ENCODE measurements at places on chromosomes 1 and 21.

- no peak for DNase-seq
Measured at GRCh38 chr1:209249785-209250440, 333.6 kb upstream of the CAMK1G start.

DNA sequence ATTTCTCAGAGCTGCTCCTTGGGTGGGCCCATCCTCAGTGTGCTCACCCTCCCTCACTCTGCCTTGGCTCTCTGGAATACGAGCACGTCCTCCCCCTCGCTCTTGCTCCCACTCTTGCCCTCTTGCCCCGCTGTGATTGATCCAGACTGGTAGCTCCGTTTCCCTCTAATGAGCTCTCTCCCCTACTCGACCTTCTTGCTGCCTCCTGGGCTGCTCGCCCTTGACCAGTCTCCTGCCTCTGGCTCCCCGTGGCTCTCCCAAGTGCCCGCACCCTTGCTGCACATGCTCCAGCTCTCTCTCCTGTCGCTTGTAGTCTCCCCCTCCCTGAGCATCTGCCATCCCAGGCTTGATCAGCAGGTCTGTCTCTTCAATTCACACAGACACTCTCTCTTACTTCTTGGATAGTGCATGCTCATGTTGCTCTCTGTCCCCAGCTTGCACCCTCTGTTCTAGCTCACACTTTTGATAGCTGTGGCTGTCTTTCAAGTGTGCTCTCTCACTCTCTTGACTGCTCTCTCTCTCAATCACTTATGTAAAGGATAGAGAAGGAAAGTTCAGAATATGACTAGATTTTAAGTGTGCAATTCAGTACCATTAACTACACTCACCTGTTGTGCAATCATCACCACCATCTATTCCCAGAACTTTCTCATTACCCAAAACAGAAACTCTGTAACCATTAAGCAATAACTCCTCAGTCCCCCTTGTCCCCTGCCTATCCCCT, 51.1 kb downstream of the PHC2 start:
- DNase-seq: no peak

DNA sequence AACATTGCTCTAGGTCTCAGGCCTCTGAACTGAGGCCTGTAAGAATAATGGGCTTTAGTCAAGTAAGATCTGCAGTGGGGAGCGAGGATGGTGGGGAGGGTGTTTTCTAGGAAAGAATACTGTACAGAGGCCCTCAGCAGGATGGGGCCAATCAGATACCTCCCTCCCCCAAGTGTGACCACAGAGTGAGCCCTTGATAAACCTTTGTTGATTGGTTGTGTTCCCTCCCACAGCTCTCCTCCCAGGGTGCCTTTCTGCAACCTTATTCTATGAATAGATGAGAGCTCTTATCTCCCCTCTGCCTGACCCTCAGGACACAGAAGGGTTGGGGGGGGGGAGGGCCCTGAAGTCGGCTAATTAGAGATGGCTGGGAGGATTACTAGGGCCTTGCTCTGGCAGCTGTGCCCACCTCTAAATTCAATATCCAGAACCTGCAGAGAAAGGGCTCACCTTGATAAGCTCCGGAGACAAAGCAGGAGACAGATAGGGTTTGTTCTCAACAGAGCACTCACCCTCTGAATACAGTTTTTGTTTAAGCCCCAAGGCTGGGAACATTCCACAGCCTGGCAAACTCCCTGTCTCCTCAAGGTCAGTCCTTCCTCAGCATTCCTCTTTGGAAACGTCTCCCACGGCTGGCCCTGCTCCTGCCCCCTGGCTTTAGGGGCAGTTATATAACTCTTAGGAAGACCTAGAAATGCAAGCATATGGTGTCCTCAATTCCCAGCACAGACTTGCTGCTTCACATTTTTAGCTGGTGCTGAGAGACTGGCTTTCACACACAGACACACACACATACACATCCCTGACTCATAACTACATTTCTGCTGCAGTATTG, 42.9 kb downstream of the ATP1A1 start:
- no peak for DNase-seq

GRCh38 chr1:26225033-26225831, 8.8 kb upstream of the CEP85 start:
- no peak for DNase-seq

- no peak for DNase-seq
Measured at GRCh38 chr1:25527226-25527846, 16.1 kb upstream of the LDLRAP1 start.

DNA sequence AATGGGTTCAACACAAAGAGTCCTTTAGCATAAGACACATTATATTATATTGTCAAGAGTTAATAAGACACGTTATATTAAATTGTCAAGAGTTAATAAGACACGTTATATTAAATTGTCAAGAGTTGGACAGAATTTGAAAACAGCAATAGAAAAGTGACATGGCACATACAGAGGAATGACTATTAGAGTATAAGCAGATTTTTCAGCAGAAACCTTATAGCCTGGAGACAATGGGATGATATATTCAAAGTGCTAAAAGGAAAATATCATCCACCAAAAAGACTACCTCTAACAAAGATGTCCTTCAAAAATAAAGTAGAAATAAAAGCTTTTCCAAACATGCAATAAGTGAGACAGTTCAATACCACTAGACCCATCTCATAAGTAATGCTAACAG, 36.0 kb upstream of the HSPA13 start:
- no peak for DNase-seq

DNA sequence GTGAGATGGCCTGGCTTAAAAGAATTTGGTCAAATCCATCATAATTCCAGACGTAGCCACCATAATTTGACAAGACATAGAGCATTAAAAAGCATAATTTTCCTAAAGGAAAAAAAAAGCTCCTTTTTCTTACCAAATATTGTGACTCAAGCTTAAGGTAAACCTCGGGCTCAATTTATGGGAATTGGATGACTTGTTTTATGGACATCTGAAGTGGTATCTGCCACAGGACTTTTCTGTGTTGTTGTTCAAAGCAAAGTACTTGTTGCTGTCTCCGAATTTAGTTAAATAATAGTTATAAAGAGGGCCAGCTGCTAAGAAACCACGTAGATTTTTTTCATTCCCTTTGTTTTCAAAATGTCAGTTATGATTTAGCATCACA, 1.1 kb downstream of the MPZL1 start:
- no peak for DNase-seq

GRCh38 chr1:225847610-225848009, 34.6 kb downstream of the TMEM63A start:
- DNase-seq: no peak

Measured in amniotic stem cell (primary cell).